HTR-8/SVneo (cell line): ENCODE measurements at places on chromosomes 3 and 15.

DNA sequence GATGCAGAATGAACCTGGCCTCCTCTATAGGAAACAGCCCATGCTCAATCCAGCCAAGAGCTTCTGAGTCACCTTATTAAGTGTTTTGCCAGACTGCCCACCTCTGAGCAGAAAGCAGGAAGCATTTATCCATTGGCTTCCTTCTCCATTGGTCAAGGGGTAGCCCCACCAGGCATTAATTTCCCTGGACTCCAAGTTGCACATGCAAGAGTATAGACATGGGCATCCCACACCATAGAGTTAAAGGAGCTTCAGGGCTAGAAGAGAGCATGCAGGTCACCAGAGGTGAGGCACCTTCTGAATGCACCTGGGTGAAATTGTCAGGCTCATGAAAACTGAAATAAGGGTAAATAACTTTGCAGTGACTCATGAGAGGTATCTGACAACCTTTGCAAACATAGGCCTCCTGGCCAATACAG lies 230.8 kb upstream of the STAC start:
- DNase-seq: no peak

GRCh38 chr15:101388046-101388445 lies 93.0 kb upstream of the SNRPA1 start:
- DNase-seq: no peak

DNA sequence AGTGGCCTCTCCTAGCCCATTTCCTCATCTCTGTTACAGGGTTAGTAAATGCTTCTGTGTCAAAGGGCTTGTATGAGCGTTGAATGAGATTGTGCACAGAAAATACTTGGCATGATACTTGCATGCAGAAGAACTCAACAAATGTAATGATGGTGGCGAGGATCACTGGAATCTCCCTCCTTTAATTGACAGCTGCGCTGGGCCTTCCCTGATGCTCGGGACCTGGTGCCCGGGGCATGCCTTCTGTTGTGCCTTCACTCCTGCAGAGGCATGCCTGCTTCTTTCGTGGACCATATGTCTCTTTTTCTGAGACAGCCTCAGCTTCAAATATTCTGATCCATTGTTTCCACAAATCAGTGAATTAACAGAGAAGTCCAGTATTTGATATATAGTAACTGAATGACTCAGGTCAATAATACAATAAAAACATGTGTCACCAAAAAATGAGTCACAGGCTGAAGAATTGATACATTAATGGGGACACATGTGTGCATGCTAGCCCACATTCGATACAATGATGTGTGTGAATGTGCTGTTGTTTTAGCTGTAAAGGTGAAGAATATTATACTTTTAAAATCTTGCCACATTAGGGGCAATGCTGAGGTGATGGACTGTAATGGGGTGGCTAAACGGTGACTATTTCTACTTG lies 243.3 kb upstream of the TBL1XR1 start:
- DNase-seq: no peak

GRCh38 chr15:45555934-45556608 lies 31.1 kb upstream of the BLOC1S6 start:
- DNase-seq: no peak

- DNase-seq: no peak
These were observed 290.8 kb upstream of the SLCO3A1 start for GRCh38 chr15:91562698-91563097.

GRCh38 chr3:80068459-80068858 lies 300.7 kb upstream of the ROBO1 start:
- no peak for DNase-seq

DNA sequence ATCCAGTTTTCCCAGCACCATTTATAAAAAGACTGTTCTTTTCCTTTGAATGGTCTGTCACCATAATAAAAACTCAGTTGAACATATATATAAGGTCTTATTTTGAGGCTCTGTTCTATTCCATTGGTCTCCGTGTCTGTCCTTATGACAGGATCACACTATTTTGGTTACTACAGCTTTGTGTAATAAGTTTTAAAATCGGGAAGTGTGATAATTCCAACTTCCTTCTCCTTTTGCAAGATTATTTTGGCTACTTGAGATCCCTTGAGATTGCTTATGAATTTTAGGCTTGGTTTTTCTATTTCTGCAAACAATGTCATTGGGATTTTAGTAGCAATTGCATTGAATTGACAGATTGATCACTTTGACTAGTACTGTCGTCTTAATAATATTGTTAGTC lies 35.7 kb downstream of the SACM1L start:
- DNase-seq: no peak

GRCh38 chr15:88835119-88835518 lies 31.9 kb downstream of the ACAN start:
- DNase-seq: no peak

GRCh38 chr3:16462679-16463078 lies 50.8 kb downstream of the RFTN1 start:
- no peak for DNase-seq

DNA sequence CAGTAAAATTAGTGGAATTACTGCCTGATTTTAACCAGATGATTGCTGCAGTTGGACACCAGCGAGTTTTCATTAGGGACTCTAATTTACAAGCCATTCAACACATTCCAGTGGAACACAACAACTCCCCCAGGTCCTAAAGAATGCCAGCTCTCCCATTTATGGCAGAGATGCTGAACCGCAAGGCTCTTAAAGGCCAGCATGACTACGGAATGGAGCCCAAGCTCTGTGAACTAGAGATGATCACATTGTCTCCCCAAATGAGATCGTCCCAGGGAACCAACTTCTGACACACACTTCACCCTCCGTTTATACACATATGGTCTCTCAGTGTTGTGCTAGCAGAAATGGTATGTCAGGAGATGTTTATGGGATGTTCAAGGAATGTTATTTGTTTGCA lies 446.2 kb upstream of the NR2F2 start:
- DNase-seq: no peak

GRCh38 chr3:37510755-37511154 lies 336.4 kb upstream of the LRRFIP2 start:
- DNase-seq: no peak

GRCh38 chr15:94346282-94346681 lies 114.9 kb downstream of the MCTP2 start:
- no peak for DNase-seq

DNA sequence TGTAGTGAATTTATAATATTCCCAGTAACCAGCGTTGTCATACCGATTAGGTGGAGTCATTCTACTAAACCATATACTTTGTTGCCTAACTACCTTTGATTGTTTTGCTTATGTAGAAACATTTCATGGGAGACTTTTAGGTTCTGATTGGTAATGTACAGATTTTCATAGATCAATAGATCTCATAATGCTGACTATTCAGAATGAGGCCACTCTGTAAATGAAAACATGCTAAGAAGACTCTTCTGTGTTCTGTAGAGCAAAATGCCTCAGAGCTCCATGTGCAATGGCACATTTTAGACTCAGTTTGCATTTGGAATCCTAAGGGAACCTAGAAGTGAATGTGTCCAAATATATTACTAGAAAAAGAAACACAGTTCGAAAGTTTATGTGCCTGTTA lies 20.0 kb downstream of the CBLB start:
- DNase-seq: no peak

- DNase-seq: no peak
These were observed 88.4 kb upstream of the PLSCR4 start for GRCh38 chr3:146339349-146339748.

DNA sequence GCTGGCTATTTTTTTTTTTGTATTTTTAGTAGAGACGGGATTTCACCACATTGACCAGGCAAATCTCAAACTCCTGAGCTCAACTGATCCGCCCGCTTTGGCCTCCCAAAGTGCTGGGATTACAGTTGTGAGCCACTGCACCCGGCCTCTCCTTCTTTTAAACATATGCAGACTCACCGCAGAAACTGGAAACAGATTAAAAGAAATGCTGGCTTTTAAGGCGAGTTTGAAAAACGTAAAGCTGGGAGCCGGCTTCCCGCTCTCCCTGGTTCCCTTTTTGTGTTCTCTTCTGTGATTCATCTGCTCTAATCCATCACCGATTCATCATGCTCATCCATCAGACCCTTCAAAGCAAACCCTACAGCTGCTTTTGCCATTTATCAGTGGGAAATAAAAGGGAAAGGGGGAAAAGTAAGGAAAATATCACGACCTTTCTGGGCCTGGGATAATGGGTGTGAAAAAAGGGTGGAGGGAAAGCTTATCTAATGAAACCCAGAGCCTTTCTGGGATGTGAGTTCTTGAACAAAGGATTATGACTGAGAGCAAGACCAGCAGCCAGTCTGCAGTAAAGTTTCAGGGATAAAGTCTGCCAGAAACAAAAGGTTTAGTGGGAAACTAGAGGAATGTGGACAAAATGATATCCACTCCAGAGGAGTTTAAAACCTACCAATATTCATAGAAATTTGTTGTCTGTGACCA lies 92.3 kb upstream of the LRIG1 start:
- DNase-seq: no peak

- DNase-seq: no peak
These were observed 60.5 kb downstream of the STARD5 start for GRCh38 chr15:81263477-81263876.

- no peak for DNase-seq
These were observed 332.7 kb upstream of the LRRFIP2 start for GRCh38 chr3:37506956-37507535.

GRCh38 chr3:158631981-158632380 lies 12.3 kb upstream of the GFM1 start:
- no peak for DNase-seq

GRCh38 chr3:194404365-194405140 lies 5.5 kb upstream of the GP5 start:
- DNase-seq: peak; percentile 31

- no peak for DNase-seq
These were observed 304.8 kb upstream of the STAC start for GRCh38 chr3:36075491-36075890.

DNA sequence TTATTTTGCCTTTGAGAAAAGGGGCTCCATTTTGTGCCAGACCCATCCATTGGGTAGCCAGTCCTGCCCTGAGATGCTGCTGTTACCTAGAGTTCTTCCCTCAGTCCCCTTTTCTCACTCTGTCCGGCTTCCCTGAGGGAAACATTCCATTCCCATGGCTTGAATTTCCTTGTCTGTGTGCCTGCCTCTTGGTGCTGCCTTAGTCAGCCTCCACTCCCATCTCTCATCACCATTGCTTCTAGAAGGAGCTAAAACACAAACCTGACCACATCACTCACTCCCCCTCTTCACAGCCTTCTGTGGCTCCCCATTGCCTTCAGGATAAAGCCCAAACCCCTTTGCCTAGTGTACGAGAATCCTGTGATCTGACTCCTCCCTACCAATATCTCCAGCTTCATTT lies 25.2 kb upstream of the C2CD4B start:
- no peak for DNase-seq

DNA sequence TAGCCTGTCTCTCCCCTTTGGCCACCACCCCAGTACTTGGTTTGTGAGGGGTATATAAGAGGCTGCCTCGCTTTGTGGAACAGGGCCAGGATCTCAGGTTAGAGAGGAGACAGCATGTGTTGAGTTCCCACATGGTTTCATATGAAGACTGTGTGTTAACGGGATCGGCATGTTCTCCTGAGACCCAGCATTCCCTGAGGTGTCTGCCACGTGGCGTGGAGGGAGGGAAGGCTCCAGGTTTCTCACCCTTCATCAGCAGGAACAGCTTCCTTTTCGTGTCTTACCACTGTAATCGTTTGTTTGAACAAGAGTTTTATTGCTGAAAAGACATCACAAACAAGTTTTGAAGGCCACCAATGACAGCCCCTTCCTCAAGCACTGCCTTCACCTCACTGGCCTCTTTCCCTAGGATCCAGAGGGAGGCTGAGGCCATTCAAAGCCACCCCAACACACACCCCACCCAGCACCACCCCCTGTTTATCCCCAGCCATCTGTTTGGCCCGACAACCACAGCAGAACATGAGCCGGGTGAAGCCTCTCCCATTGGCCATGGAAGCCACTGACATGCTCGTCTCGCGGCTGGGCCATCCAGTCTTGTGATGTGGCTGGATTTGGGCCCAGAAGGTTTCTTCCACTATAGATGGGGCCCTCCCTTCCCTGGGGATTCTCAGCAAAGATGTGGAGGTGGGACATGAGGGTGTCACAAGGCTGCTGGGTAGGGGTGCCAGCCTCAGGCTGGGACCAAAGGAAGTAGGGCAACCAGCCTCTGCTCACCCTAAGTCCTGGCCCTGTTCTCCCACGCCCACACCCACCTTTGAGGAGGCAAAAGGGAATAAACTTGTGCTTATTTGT lies 10.0 kb downstream of the BHLHE40 start:
- DNase-seq: no peak

- DNase-seq: no peak
These were observed 91.0 kb downstream of the XXYLT1 start for GRCh38 chr3:195179776-195180489.

DNA sequence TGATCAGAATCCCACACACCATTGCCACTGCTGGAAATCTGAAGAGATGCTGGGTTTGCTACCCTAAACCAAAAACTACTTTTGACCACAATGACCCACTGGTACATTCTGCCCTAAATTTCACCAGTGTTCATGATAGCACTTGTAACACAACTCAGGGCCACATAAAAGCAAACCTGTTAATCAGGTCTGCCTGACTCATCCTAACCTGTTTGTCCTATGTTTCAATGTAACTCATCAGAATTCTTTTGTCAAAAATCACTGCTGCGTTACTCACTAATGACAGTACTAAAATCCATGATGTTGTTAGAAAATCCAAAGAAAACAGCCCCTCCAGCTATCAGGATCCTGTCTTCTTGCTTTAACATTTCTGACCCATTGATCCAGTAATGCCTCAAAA lies 55.6 kb upstream of the XCR1 start:
- no peak for DNase-seq

DNA sequence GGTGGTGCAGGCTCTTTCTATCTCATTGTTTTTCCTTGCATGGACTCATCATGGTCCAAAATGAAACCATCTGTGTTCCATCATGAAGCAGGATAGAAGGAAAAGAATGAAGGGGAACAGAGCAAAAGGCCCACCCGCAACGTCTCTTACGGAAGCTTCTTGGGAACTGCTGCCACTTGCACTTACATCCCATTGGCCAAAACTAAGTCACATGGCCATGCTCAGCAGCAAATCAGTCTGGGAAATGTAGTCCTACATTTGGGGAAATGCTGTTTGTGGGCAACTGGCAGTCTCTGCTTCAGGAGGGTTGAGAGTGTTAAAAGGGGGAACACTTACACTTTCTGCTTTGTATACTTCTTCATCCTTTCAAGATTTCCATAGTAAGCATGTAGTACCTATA lies 191.6 kb downstream of the SV2B start:
- no peak for DNase-seq

DNA sequence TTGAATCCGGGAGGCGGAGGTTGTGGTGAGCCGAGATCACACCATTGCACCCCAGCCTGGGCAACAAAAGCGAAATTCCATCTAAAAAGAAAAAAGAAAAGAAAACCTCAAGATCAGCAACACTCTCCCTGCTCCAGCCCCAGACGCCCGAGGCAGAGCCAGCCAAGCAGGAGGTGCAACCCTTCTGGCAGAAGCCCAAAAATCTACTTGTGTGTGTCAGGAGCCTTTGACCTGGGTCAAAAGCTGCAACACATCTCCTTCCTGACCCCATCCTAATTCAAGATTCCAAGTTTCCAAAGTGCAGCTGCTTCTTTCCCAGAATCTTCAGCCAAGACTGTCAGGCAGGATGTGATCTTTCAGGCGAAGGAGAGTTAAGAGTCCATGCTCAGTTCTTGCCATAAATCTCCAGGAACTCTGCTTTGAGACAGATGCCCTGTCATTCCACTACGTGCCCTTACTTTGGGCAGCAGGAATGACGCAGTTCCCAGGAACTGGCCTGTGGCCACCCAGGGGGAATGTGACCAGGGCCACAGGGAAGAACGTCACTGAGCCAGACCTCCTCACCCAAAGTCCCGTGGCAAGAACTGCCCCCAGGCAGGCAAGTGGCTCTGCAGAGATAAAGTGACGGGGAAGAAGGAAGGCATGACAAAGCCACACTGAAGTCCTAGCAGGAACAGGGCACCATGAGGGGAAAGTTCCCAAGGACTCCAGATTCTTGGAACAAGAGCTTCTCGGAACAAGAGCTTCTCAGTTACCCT lies 39.4 kb downstream of the SH3BP5 start:
- DNase-seq: no peak
